ENCODE measurements at places on chromosomes 11 and 22.

DNA sequence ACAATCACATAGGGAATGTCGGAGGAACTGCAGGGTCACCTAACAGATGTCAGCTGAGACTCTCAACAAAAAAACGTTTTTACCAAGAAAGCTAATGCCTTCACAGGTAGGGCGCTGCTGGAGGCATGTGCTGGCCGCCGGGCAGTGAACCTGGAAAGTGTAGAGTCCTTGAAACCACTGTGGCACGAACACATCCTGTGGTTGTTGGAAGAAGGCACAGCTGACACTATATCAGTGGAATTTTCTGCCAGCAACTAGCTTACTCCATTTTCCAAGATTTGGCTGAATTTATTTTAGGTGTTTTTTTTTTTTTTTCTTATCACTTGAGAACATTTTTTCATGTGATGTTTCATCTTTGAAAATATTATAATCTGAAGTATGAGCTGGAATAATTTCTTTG lies 14.2 kb downstream of the TRMU start:
- no peak for DNase-seq

- no peak for DNase-seq
Measured at GRCh38 chr11:62061356-62062222, 62.2 kb upstream of the INCENP start.

DNA sequence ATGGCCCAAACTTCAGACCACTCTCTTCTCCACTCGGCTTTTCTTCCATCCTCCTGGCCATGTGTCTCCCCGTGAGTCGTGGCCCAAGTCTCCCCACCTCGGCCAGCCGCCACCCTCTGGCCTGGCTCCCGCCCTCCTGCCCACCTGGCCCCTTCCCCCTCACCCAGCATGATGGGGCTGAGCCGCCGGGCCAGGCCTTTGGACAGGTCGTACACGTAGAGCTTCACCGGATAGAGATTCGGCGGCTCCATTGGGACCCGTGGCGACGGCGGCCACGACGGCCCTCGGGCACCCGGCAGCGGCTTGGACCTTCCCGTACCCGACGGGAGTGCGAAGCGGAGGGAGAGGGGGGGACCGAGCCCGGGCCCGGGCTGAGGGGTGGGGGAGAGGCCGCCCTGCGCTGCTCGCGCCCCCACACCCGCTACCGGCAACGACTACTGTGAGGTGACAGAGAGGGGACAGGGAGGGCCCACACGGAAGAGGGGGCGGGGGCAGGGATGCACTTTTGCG lies at the start of gene DESI1:
Gene DESI1, minus strand, starts transcription at position 455 of the 510 bp plus-strand sequence. Its CDS starts 204 bp downstream, at position 251.
- DNase-seq = no peak

DNA sequence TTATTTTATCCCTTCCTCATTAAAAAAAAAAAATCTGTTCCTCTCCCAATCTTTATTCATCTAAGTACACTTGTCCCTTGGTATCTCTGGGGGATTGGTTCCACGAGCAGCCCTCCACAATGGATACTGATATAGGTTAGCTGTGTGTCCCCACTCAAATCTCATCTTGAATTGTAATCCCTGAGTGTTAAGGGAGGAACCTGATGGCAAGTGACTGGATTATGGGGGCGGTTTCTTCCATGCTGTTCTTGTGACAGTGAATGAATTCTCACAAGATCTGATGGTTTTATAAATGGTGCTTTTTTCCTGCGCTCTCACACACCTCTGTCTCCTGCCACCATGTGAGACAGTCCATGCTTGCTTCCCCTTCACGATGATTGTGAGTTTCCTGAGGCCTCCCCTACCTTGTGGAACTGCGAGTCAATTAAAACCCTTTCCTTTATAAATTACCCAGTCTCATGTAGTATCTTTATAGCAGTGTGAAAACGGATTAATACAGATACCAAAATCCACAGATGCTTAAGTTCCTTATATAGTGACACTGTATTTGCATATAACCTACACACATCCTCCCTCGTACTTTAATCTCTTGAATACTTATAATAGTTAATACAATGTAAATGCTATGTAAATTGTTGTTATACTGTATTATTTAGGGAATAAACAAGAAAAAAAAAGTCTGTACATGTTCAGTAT lies 62.0 kb downstream of the PACS1 start:
- DNase-seq = no peak

- DNase-seq = no peak
Measured at GRCh38 chr11:78922859-78923625, 348.4 kb upstream of the NARS2 start.

DNA sequence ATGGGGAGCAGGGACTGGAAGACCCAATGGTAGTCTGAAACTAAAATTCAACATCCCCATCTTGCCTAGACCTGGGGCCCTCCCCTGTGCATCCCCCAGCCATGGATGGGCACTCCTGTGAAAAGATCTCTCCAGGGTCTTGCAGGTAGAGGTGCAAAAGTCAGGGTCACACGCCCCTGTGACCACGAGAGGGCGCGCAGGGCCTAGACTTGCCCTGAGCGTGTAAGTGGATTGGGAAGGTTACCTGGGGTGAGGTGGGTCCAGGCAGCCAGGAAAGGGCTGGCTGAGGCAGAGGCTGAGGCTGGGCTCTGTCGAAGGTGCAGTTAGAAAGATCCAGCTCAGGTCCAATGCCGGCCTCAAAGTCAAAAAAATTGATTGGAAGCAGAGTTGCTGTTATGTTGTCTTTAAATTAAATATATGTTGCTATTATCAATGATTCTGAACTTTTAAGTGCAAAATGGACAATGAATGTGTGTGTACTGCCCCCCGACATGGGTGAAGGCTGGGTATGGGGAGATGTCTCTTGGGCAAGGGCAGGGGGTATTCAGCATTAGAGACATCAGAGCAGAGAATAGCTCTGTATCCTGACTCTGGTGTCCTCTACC lies 4.8 kb upstream of the POU2F3 start:
- DNase-seq = peak; percentile 42

- DNase-seq = peak; percentile 31
Measured at GRCh38 chr11:14029971-14030920, 67.7 kb downstream of the SPON1 start.

DNA sequence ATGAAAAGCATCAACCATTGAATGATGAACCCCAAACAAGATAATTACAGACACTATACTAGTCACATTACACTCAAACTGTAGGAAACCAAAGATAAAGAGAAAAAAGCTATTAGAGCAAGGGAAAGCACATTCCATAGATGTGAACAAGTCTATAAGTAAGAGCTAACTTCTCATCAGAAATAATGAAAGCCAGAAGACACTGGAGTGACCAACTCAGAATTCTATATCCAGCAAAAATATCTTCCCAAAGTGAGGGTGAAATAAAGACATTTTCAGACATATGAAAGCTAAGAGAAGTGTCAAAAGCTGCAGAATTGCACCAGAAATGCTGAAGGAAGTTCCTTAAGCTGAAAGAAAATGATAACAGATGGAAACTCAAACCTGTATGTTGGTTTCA lies 17.3 kb downstream of the FCHSD2 start:
- no peak for DNase-seq

GRCh38 chr11:118596224-118597146 lies 10.9 kb upstream of the PHLDB1 start:
- no peak for DNase-seq

GRCh38 chr11:57639321-57640067 lies 10.2 kb downstream of the YPEL4 start:
- DNase-seq = no peak

GRCh38 chr22:42438293-42438650 lies 6.1 kb upstream of the NFAM1 start:
- no peak for DNase-seq

DNA sequence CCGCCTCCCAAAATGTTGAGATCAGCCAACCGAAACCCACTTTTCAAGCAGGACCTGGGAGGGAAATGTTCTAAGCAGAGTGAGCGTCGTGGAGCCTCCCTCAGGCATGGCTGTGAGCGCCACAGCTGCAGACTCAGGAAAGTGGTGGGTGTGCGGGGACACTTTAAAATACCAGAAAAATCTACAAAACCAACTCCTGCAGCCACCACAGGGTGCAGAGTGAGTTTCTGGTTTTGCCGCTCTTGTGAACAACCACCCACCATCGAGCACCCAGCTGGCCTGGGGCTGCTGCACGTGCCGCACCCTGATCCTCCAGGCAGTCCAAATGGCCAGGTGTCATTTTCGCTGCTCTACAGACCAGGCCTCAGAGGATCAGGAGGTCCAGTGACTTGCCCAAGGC lies 46.9 kb downstream of the CELSR1 start:
- DNase-seq = no peak

GRCh38 chr11:77207019-77207485 lies 79.0 kb downstream of the MYO7A start:
- DNase-seq = no peak

GRCh38 chr22:43812149-43812842 lies at the start of gene EFCAB6:
EFCAB6 (minus strand) TSS chr22:43812305; CDS start chr22:43782318, 29,987 bp downstream.
- peak; percentile 91 for DNase-seq

DNA sequence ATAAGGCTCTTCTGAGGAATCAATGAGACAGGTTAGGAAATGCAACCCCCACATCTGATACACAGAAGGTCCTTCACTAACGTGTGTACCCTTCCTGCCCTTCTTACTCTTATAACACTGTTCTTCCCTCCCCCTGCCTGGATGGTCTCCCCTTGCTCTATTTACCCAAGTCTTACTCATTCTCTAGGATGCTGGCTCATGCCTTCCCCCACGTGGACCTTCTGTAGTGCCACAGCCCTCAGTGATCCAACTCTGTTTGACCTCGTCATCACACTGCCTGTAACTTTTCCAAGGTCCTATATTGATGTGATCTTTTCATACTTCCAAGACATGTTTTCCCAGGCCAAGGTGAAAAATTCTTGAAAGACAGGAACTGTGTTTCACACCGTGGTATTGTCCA lies 79.8 kb downstream of the C11orf58 start:
- no peak for DNase-seq

DNA sequence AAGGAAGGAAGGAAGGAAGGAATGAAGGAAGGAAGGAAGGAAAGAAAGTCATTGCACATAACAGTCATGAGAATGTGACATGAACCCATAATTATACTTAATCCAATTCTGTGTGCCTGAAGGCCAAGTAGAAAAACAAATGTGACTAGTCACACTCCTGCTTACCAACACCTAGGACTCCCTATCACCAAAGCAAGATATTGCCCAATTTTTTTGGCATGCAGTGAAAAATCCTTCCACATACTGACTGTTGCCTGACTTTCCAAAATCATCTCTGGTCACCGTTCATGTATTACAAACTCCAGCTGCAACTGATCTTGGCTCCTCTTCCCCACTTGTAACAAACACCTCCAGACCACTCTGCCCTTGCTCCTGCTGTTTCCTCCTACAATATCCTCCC lies 516.8 kb downstream of the OPCML start:
- DNase-seq = no peak

DNA sequence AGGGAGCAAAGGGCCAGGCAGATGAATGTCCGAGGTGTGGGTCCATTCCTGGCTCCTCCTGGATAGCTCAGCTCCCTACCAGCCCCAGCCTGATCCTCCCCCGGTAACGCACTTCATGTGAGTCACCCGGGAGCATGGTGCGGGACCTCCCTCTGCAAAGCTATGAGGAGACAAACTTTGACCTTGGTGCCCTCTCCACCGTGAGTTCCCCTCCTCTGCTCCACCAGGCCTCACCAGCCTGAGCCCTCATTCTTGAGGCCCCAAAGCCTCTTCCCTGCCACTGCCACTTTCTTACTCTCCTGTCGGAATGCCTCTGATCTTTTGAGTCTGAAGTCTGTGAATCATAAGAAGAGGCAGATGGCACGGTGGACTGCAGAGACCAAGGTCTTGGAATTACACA lies 37.4 kb upstream of the CD82 start:
- DNase-seq = no peak

- DNase-seq = no peak
Measured at GRCh38 chr11:134275534-134276395, at the start of gene GLB1L3. GLB1L3 (plus strand) TSS chr11:134276379; CDS start chr11:134276741, 362 bp downstream.

DNA sequence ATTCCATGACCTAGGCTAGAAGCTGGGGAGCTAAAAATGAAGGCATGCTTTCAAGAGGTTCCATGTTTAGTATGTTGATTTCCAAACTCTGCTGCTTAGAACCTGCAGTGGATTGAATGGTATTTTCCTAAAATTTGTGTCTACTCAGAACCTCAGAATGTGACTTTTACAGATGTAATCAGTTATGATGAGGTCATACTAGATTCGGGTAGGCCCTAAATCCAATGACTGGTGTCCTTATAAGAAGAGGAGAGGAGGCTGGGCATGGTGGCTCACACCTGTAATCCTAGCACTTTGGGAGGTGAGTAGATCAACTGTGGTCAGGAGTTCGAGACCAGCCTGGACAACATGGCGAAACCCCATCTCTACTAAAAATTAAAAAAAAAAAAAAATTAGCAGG lies 3.5 kb upstream of the FEZ1 start:
- no peak for DNase-seq

GRCh38 chr22:34998921-34999320 lies 67.0 kb upstream of the ISX start:
- DNase-seq = no peak

DNA sequence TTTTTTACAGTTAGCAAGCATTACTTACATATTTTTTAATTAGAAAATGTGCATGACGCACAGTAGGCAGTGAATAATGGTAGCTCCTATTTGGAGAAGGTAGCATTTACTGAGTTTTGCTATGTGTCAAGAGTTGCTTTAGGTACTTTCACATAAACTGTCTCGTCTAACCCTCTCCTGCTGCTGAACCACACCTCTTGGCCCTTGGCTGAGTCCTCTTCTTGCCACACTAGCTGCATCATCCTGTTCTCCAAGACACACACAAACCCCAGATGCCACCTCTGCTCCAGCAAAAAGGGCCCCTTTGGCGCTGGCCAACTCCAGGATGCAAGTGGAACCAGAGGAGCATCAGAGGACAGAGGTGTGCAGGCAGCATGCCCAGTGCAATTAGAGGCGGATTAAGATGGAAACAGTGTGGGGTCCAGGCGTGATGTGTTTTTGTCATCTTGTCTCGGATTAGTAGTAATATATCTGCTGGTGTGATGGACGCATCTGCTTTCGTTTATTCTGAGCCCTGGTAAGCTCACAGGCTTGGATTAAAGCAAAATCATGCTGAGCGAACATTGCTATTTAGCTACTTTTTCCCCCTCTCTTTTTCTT lies 367.0 kb upstream of the CADM1 start:
- no peak for DNase-seq

GRCh38 chr11:36718451-36718850 lies 120.4 kb upstream of the RAG2 start:
- DNase-seq = no peak

GRCh38 chr11:10628508-10629236 lies 60.2 kb upstream of the LYVE1 start:
- no peak for DNase-seq

GRCh38 chr22:17218341-17218740 lies 894 bp downstream of the ADA2 start:
- no peak for DNase-seq

DNA sequence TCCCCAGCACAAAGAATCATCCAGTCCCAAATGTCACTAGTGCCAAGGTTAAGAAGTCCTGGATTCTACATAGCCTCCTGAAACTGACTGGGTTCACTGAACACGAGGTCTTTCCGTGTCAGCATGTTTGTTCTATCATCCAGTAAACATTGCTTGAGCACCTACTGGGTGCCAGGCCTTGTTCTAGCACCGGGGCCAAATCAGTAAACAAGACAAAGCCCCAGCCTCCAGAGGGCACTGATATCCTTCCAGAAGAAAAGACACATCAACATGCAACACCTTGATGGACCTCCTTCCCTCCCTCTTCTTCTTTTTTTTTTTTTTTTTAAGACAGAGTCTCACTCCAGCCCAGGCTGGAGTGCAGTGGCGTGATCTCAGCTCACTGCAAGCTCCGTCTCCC lies 26.9 kb downstream of the TPST2 start:
- no peak for DNase-seq

- DNase-seq = peak; percentile 63
Measured at GRCh38 chr22:38135133-38135706, 24.7 kb upstream of the BAIAP2L2 start.

- DNase-seq = no peak
Measured at GRCh38 chr22:44701187-44701790, 715 bp upstream of the PRR5 start.

Measured in Caki2 (cell line).